ENCODE measurements at places on chromosomes 5 and 9.

DNA sequence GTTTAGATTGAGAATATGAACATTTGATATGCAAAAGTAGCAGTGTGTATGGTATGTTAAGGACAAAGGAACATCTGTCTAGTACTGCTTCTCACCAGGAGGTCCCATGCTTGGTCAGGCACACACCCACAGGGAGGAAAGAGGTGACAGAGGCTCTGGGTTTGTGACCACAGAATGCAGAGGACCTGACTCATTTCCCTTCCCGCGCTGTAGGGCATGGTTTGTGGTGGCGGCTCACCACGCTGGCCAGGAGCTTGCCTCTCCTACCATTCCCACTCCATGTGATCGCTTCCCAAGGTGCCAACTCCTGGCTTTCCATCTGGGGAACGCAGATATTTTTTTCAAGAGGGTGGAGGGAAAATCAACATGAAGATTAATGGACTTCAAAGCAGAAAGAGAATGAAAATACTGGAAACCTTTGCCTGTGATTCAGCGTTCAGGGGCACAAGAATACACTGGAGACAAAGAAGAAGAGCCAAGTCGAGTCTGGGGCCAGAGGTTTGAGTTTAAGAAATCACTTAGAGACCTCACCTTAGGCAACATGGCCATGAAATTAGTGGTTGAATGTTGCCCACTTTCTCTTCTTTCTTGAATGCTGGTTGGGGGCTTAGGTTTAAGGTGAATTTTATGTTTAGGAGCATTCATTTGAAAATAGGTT is 477.8 kb downstream of the CCDC171 start:
- DNase-seq, result peak; percentile 93

DNA sequence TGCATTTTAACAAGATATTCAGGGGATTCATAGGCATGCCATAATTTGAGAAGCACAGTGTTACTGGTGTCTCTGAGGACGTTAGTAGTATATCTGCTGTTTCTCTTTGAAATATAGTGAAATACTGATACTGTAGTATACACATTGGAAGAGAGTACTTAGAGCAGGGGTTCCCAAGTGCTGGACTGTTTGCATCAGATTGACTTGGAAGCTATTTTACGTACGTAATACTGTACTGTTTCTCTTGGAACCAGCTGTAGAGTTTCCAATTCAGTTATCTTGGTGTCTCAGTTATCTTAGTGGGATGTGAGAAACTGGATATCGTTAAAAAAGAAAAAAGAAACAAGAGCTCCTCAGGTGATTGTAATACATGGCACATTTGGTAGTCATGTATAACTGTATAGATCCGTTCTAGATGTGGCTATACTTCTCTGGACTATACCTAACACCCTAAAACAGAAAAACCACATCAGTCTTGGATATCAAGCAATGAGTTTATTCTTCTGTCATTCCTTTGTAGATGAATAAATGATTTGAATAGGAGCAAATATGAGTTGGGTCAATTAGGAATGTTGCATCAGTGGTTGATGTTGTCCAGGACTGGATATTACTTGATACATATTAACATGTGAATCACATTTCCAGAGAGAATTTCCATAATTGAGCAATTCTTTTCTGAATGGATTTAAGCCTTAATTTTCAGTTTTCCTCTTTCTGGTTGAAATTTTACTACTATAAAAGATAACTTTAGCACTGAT is 33.4 kb downstream of the PRRC1 start:
- no peak for DNase-seq

GRCh38 chr5:150120617-150121447 is 34.5 kb upstream of the CSF1R start:
- DNase-seq, result no peak

- peak; percentile 53 for DNase-seq
Measured at GRCh38 chr9:15295761-15296405, 11.1 kb downstream of the TTC39B start.

- no peak for DNase-seq
Measured at GRCh38 chr5:25849270-25849669, 1189.1 kb downstream of the CDH9 start.
